ENCODE measurements at places on chromosomes 13 and 19.
A peak's percentile ranks its signal among the peaks of the same experiment; 100 is the strongest.

DNA sequence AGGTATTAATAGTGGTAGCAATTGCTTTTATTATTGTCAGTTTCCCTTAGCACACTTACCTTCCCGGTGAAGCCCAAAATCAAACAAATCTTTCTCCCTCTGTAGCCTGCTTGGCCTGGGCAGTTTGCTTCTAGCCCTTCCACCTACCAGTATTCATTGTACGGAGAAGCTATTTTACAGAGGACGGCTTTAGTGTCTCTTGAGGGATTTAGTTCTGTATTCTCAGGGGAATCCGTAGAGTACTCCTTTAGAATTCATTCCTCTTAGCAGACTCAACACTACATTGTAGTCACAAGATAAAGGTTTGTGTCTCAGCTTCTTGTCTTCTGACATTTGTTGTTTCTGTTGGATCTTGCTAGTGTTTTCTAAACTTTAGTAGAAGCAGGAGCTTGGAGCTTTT, 24.1 kb upstream of the WTIP start:
- DNase-seq: no peak

- no peak for DNase-seq
Observed at GRCh38 chr13:78040205-78040830, 121.7 kb upstream of the EDNRB start.

- DNase-seq: no peak
Observed at GRCh38 chr19:17429641-17430113, 9.8 kb downstream of the MVB12A start.

DNA sequence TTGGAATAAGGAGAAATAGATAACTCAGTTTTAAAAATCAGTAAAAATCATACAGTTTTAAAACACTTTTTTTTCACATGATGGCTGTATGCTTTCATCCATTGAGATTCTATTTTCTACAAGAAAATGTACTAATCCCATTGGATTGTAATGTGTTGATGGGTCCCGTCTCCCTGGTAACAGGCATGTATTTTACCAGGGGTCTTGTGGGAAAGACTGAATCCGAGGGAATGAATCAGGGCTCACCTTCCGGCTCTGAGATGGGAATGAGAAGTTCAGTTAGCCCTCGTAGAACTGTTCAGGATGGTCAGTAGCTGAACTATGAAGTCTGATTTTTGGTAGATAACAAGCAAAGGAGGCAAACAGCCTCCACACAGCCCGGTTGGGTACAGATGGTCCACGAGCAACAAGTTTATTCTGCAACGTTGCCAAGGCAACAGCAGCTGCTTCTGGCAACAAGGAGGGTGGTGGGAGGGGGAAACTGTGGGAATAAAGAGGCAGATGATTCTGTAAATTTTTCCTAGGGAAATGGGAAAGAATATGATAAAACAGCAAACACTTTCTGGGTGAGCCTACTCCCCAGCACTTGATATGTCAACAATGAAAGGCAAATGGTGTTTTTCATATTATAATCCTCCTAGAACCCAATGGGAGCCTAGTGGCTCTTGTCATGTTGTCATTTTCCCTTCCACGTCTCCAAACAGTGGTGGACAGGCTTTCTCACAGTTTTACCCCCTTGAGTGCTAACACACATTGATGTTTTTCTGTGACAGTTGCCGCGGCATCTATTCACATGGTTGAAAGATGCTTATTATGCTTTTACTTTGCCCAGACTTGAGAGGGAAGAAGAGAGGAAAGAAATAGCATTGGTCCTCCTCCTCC, 12.4 kb upstream of the SIAH3 start:
- DNase-seq: no peak

DNA sequence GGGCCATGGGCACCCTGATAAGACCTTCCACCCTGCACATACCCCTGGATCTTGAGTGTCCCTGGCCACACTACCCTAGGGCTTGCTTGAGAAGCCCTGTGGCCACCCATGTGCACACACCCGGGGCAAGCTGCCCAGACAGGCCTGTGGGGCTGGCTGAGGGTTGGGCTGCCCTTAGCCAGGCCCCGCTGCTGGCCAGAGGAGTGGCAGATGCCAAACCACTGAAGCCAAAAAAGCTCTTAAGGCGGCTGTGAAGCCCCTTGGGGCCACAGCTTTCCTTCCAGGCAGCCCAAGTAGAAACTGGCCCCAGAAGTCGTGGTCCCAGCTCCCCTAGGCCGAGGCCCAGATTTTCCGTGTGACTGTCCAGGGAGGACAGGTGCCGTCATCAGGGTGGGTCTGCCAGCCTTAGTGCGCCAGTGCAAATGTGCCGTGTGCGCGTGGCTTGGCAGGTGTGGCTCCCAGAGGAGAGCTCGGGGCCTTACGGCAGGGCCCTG, 14.8 kb downstream of the CEBPG start:
- DNase-seq: no peak

DNA sequence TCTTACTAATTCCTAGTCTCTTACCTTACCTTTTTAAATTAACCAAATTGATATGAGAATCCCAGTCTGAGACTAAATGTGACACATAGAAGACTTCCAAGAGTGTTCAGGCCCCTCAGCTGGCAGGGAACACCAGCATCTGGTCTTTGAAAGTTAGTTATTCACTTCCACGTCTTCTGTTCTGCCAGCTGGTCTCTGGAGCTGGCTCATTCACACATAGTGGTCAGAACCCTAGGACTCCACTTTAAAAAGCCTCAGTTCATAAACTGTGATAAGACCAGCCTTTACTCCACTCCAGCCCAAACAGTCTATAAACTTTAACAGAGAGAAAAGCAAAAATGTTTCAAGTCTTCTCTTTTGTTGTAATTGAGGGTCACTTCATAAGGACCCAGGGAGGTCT, 263.0 kb downstream of the DCT start:
- no peak for DNase-seq

- DNase-seq: no peak
Observed at GRCh38 chr19:35717665-35718344, at the start of gene KMT2B. Gene KMT2B (plus strand): TSS chr19:35718003. CDS start chr19:35718019, 16 bp downstream.

DNA sequence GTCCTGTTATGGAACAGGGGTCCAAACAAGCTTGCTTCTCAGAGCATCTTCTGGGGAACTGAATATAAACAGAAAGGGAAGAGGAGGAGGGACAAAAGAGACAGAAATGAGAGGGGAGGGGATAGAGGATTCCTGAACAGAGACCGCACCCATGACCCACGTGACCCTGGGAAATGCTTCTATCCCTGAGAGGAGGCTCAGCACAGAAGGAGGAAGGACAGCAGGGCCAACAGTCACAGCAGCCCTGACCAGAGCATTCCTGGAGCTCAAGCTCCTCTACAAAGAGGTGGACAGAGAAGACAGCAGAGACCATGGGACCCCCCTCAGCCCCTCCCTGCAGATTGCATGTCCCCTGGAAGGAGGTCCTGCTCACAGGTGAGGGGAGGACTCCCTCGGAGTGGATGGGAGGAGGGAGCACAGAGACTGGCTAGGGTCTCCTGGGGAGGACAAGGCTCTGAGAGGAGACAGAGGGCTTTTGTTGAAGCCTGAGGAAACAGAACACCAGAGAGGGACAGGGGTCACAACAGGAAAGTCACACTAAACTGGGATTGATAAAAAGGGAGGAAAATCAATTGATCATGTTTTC, at the start of gene CEACAM6:
TSS of gene CEACAM6 (plus strand) at position 203 of the 586 bp plus-strand sequence. CDS start at position 312, 109 bp downstream.
- no peak for DNase-seq

DNA sequence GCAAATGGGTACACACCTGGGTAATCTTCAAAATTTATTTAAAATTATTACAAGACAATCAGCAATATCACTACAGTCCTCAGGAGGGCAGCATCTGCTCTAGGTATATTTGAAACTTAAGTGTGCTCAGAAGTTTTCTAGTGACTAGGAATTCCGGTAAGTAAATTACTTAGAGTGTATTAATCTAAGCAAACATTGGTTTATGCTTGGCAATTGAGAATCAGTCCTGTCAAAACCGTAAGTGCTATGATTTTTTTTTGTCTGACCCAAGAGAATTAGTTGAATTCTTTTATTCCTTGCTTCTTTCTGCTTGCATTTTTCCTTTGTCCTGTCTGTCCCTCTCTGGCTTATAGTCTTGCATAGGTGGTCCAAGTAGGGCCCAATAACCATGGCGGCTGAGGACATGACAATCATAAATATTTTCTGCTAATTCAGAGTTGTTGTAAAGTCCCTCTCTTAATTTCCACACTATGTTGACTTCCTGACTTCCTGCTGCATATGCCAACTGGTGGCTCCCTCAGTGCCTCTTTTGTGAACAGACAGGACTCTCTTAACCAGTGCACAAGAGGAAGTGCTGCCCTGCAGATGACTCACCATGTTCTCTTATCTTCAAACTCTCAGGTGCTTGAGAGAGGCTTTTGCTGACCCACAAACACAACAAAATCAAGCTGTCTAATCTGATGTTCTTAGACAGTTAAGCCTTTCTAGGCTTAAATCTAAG, 82.2 kb downstream of the SLAIN1 start:
- DNase-seq: no peak

DNA sequence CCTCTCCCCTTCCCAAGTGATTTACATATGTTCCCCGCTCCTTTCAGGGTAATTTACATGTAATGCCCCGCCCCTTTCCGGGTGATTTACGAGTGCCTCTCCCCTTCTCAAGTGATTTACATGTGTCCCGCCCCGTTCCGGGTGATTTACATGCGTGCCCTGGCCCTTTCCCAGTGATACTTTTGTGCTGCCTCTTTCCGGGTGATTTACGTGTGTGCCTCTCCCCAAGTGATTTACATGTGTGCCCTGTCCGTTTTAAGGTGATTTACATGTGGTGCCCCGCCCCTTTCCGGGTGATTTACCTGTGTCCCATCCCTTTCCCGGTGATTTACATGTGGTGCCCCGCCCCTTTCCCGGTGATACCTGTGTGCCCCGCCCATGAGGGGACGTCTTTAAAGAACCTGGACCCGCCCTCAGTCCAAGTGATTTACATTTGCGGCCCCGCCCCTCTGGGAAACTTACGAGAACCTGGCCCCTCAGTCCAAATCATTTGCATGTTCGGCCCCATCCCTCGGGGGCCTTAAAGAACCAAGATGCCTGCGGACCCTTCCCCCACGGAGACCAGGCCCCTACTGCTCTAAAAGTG, 559 bp upstream of the LENG9 start:
- peak; percentile 65 for DNase-seq

Data from stimulated activated CD4-positive, alpha-beta T cell treated with anti-CD3 and anti-CD28 coated beads, Interleukin-12 subunit alpha, Interleukin-12 subunit beta, amount 100 ng/mL, for 24 hours (primary cell).